ENCODE measurements at places on chromosomes 16 and 17. TPM values are rescaled to one million over a fixed set of nuclear protein-coding genes. Genes with fewer than 3 reads are reported as not detected.

KRTAP4-6 gene
- polyA plus RNA-seq, result not detected

GUCY2D gene
- polyA plus RNA-seq, result 0.11 TPM

HSD3B7 gene
- 26.8 TPM for polyA plus RNA-seq

PHLPP2 gene
- 1.6 TPM for polyA plus RNA-seq

CPNE7 gene
- 0.28 TPM for polyA plus RNA-seq

SLFN12L gene
- 0.79 TPM for polyA plus RNA-seq

CDRT15L2 gene
- not detected for polyA plus RNA-seq

STAC2 gene
- polyA plus RNA-seq, result 0.12 TPM

TMIGD1 gene
- polyA plus RNA-seq, result not detected

PRAC1 gene
- not detected for polyA plus RNA-seq

KIF19 gene
- 1.7 TPM for polyA plus RNA-seq

NPTX1 gene
- polyA plus RNA-seq, result 0.19 TPM

CACNG5 gene
- not detected for polyA plus RNA-seq

TUBB3 gene
- 5.1 TPM for polyA plus RNA-seq

MEFV gene
- 0.18 TPM for polyA plus RNA-seq

TPSD1 gene
- 1.2 TPM for polyA plus RNA-seq

OSBPL7 gene
- 5.3 TPM for polyA plus RNA-seq

EPOP gene
- polyA plus RNA-seq, result 1.7 TPM

FOXO3B gene
- polyA plus RNA-seq, result 0.86 TPM

FLYWCH2 gene
- 32.4 TPM for polyA plus RNA-seq

EVPL gene
- 0.34 TPM for polyA plus RNA-seq

ORAI3 gene
- 16.3 TPM for polyA plus RNA-seq

SALL1 gene
- polyA plus RNA-seq, result 0.12 TPM

SLC25A11 gene
- polyA plus RNA-seq, result 68.6 TPM

TRPV3 gene
- 0.90 TPM for polyA plus RNA-seq

ZG16 gene
- polyA plus RNA-seq, result 0.23 TPM

IL17C gene
- polyA plus RNA-seq, result not detected

MYLK3 gene
- 0.22 TPM for polyA plus RNA-seq

GNG13 gene
- polyA plus RNA-seq, result not detected

NRN1L gene
- polyA plus RNA-seq, result 0.89 TPM

RNF135 gene
- polyA plus RNA-seq, result 20.1 TPM

EVPLL gene
- polyA plus RNA-seq, result not detected

KRT20 gene
- 0.22 TPM for polyA plus RNA-seq

ADAD2 gene
- 0.15 TPM for polyA plus RNA-seq

All from adipose tissue (tissue), 3 donors.